ENCODE measurements at places on chromosomes 1 and 21.

- DNase-seq: peak; percentile 6
Measured at GRCh38 chr1:220217383-220217988, 54.8 kb downstream of the RAB3GAP2 start.

DNA sequence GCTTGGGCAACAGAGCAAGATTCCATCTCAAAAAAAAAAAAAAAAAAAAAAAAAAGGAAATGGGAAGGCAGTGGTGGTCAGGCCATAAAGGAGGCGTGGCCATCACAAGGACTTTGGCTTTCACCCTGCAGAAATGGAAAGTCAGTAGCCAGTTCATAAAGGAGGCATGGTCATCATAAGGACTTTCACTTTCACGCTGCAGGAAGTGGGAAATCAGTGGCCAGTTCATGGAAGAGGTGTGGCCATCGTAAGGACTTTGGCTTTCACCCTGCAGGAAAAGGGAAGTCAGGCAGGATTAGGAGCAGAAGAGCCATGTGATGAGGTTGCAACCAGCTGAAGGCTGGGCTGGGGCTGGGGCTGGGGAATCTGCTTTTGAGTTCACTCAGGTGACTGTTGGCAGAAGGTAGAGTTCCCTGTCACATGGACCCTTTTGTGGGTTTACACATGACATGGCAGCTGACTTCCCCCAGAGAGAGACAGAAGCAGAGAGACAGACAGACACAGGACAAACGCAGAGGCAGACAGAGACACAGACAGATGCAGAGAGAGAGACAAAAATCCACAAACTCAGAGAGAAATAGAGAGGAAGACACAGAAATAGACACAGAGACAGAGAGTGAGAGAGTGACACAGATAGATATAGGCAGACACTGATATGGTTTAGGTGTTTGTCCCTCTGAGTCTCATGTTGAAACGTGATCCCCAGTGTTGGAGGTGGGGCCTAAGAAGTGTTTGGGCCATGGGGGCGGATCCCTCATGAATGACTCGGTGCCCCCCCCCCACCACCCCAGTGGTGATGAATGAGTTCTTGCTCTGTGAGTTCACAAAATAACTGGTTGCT is 263.9 kb upstream of the KAZN start:
- no peak for DNase-seq

DNA sequence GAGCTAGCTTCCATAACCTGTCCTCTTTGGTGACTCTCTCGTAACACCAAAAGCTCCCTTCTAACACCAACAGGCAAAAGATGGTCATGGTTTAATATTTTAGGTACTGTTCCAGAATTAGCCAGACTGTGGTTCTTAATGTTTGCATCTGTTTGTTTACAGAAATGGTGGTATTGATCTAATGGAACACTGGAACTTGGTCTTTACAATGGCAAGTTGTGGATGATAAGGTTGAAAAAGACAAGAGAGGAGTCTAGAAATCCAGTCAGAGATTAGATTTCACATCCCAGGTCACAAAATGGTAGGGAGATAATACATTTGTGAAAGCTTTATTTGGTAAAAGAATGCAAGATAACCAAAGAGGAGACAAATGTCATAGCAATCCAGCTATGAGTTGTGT is 293.1 kb downstream of the SMYD3 start:
- no peak for DNase-seq

DNA sequence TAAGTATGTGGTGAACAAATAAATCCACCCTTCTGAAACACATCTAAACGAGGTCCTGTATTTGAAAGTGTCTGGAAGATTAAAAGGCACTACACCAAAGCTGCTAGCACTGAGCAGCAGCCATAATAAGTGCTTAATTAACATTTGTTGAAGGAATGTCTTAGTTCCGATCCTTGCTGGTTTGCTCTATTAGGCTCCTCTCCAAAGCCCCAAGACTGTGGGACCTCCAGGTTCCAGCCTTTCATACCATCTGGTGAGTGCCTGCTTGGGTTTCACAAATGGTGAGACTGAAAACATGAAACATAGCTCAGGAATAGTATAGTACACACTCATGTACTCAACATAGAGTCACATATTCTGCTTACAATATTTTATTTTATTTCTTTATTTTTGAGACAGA is 640 bp upstream of the CYP2J2 start:
- DNase-seq: no peak

- DNase-seq: no peak
Measured at GRCh38 chr21:37568415-37568814, 201.8 kb downstream of the DYRK1A start.

DNA sequence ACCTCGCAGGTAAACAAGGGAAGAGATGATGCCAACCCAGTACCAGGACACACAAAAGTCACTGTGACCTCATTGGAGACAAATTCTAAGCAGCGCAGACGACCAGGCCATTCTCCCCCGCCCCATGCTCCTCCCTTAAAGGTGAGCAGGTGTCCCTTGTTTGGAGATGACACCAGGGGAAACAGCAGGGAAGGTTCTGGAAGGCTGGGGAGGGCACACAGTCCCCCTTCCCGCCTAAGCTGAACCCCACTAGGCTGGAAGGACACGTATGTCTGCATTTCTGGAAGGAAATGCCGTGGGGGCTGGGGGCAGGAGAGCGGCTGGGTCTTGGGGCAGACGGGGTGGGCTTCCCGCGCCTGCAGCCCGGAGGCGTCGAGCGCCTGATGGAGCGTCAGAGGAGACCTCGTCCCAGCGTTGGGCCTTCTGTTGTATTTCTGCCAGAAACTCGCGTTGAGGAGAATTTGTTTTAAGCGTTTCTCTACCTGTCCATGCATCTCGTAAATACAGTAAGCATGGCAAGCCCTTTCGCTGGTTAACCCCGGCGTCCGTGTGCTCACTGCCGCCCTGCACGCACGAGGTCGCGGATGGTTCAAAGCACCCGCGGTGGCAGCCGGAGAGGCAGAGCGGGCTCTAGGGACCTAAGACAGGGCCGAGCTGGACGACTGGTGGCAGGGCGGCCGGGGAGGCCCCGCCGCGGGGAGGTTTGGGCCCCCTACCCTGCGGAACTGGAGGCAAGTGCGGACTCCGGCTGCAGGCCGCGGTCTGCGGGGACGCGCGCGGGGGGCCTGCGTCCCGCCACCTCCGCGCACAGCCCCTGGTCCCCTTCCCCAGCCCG is 1.2 kb upstream of the LHX4 start:
- DNase-seq: no peak

DNA sequence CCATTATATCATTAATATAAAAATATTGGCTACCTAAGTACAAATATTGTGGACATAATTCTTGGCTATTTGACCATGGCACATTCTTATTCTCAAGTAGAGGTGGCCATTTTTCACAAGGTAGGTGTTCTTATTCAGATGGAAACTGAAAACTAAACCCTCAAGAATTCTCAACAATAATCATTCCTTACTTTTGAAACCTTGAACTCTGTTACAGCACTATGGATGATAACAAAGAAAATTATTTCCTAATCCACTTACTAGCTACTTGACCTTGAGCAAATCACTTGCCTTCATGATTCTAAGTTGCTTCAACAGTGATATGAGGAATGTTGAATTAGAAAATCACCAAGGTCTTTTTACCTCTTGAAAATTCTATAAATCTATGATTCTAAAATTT is 482.2 kb downstream of the PTPRC start:
- no peak for DNase-seq

GRCh38 chr1:204863024-204863423 is 7.6 kb upstream of the NFASC start:
- no peak for DNase-seq

- peak; percentile 33 for DNase-seq
Measured at GRCh38 chr21:16082038-16082816, 352.4 kb downstream of the USP25 start.

DNA sequence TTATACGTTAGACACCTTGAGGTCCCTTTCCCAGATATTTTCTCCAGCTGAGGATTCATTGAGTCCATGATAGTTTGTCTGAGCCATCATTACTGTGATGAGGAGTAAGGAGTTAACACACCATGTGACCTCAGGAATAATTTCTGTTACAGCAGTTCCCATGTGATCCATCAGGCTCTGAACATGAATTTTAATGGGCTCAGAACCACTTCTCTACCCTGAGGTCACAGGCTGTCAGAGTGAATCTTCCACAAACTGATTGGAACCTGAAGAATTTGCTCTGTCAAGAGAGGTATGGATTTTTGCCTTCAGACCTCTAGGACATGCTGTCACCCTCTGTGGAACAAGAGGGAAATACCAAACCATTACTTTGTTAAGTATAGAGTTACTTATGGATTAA is 81.0 kb downstream of the NTMT2 start:
- no peak for DNase-seq

DNA sequence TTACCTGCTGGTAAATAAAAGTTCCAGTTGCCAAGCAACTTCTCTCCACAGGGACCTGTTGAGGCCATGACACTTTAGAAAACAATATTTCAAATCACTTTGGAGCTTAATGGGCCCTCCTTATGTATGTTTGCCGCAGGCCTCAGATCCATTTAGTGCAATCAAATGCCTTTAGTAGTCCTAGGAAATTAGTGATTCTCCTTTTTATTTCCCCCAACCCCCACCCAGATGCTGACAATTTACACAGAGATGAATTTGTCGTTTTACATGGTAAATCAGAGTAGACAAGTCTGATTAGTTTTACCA is 83.6 kb downstream of the CLIC4 start:
- DNase-seq: no peak

GRCh38 chr1:243421784-243422183 is 165.9 kb downstream of the SDCCAG8 start:
- peak; percentile 29 for DNase-seq

DNA sequence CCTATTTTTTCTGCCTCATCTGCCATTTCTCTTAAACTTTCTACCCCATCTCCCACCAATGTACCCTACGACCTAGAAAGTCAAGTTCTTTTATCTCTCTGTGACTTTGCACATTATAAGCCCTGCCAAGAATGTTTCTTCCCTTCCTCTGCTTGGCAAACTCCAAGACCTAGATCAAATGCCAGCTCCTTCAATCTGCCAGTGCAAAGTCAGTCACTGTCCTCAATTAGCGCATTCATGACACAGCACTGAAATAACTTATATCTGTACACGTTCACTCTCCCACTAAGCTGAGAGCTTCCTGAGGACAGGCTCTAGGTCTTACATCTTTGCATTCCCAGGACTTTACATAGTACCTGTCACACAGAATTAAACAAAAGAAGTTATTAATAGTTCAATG is 21.4 kb upstream of the LSM10 start:
- no peak for DNase-seq

GRCh38 chr1:209527372-209527771 is 56.1 kb upstream of the CAMK1G start:
- DNase-seq: peak; percentile 84

DNA sequence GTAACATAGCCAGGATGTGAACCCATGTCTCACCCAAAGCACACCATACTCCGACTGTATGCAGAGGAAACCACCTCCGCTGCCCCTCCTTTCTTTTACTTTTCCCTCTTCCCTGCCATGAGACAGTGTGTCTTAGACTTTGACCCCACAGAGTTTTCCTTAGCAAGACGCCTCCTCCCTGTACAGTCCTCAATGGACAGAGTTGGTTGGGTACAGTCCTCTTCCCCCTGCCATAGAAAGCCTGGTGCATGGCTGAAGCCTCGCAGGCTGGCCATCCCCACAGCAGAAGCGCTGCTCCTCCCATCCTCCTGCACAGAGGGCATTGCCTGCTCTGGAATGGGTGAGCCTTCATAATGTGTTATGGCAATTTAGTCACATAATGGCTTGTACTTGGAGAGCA is 127.9 kb downstream of the PLPP3 start:
- DNase-seq: no peak

GRCh38 chr1:203671521-203672278 is 45.1 kb downstream of the ATP2B4 start:
- no peak for DNase-seq

DNA sequence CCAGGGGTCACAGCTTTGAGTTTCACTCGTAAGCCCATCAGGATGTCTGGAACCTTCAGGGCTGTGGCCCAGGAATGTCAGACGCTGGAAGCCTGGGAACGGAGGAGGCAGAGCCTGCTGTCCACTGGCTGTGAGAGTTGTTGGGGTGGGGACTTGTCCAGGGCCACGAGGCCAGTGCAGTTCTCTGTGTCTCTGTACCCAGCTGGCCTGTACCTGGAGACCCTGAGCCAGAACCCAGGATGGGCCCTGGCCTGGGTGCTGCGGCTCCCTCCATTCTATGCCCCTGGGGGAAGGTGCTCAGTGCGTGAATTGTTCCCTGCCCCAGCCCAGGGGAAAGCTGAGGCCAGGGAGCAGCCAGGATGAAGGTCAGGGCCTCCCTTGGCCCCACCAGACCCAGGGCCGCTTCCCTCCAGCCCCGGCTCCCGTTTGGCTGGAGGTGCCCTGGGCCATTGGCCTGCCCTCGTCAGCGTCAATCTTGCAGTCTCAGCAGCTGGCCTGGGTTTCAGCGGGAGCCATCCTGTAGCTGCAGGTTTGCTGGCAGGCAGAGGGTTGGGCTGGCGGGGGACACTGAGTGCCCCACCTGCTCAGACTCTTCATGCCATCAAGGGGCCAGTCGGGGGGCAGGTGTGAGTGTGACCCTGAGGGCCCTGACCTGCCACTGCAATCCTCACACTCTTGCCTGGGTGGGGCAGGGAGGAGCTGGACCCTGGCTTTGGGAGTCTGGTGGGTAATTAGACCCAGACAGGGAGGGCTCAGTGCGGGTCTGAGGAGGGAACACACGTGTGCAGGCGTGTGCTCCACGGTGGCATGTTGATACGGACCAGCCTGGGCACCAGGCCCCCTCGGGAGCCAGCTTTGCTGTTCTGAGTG is 724 bp upstream of the CALML6 start:
- DNase-seq: no peak

GRCh38 chr1:190046231-190046630 is 431.4 kb downstream of the BRINP3 start:
- DNase-seq: no peak

- peak; percentile 57 for DNase-seq
Measured at GRCh38 chr1:179310291-179310690, 16.7 kb downstream of the SOAT1 start.

DNA sequence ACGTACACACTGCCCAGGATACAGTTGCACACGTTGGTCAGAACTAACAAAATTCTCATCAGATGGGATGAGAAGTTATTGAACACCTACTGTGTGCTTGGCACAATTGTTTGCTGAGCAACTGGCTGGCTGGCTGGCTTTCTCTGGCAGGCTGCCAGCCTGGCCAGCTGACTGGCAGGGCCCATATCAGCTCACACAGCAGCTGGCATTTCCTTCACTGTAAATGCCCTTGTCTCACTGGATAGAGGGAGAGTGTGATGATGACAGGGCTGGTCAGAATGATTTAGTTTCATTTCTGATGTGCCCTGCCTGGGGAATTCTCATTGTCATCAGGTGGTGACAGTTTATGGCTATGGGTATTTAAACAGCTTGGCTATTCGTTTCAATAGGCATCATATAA is 15.8 kb downstream of the CAMK2N1 start:
- no peak for DNase-seq

DNA sequence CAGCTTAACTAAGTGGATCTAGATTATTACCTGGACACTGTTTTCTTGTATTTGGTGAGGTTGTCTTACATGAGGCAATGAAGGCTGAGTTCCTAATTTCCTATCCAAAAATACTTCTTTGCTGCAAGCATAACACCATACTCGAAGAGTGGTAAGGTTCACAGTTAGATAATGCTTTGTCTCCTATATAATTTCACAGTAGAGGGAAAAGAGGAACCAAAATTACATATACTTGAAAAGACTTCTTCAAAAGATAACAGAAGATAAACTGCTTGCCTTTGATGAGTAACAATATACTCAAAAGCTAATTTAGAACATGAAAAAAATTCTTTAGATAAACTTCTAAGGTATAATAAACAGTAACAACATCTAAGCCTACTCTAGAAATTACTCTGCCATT is 20.4 kb downstream of the USP33 start:
- DNase-seq: no peak

All from EL (cell line).